Caco-2 (cell line): ENCODE measurements at places on chromosomes 1 and 21. TPM values are rescaled to one million over a fixed set of nuclear protein-coding genes. Genes with fewer than 3 reads are reported as not detected.
A peak's percentile ranks its signal among the peaks of the same experiment; 100 is the strongest.

GRCh38 chr1:113265196-113265595 is 125.1 kb upstream of the MAGI3 start:
- DNase-seq: no peak

DNA sequence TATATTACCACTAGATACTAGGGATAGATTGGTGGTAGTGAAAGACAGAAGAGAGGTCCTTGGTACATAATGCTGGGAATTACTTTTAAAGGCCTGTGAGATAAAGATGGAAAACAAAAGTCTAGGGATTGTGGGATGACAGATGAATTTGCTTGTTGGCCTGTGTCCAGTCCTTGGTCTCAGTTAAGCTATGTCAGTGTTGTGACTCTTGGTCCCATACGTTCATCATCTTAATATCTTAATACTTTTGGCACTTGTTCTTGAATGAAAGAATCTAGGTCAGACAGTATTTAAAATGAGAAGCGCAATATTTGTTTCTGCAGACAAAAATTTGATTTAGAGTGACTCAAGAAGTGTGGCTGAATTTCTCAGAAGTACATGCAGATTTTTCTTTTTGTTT is 7.6 kb downstream of the RPL5 start:
- DNase-seq: no peak

GRCh38 chr1:48790397-48790796 is 13.7 kb upstream of the BEND5 start:
- DNase-seq: no peak

The CNKSR1 gene
- total RNA-seq: 15.6 and 16.1 TPM in 2 replicates

- no peak for DNase-seq
Measured at GRCh38 chr21:42761776-42762335, 108.4 kb downstream of the PDE9A start.

GRCh38 chr1:181149326-181150125 is 61.0 kb downstream of the IER5 start:
- no peak for DNase-seq

GRCh38 chr21:44771896-44772525 is 29.6 kb downstream of the UBE2G2 start:
- DNase-seq: no peak

- no peak for DNase-seq
Measured at GRCh38 chr21:41059871-41060270, 108.1 kb upstream of the BACE2 start.

DNA sequence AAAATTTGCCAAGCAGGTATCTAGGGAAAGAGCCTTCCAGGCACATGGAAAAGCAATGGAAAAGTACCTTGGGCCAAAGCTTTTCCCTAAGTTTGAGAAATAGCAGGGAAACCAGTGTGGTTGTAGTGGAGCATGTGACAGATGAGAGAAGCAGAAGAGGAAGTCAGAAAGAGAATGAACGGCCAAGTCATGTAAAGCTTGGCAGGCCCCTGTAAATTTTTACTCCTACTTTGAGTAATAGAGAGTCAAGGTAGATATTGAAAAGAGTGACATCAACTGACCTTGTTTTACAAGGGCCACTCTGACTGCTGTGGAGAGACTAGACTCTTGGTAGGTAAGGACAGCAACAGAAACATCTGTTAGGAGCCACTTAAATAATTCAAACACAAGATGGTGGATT is 180.9 kb upstream of the PRMT6 start:
- no peak for DNase-seq

The RAVER2 gene
- total RNA-seq: 12.7 and 12.9 TPM in 2 replicates

DNA sequence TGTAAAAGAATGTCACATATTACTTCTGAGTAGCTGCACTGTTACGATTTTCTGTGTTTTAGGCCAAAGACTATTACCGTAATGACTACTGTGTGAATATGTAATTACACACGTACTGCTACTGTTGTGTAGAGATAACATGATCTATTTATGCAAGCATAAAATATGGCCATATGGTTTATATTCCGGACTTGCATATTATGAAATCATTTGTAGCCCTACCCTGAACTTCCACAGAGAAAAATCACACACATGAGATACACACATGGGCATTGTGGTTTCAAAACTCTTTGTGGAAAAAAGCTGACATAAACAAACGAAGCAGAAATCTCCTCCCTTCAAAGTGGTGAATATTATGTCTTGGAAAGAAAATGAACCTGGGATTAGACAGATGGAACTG is 373.0 kb upstream of the ADAMTS5 start:
- DNase-seq: no peak

DNA sequence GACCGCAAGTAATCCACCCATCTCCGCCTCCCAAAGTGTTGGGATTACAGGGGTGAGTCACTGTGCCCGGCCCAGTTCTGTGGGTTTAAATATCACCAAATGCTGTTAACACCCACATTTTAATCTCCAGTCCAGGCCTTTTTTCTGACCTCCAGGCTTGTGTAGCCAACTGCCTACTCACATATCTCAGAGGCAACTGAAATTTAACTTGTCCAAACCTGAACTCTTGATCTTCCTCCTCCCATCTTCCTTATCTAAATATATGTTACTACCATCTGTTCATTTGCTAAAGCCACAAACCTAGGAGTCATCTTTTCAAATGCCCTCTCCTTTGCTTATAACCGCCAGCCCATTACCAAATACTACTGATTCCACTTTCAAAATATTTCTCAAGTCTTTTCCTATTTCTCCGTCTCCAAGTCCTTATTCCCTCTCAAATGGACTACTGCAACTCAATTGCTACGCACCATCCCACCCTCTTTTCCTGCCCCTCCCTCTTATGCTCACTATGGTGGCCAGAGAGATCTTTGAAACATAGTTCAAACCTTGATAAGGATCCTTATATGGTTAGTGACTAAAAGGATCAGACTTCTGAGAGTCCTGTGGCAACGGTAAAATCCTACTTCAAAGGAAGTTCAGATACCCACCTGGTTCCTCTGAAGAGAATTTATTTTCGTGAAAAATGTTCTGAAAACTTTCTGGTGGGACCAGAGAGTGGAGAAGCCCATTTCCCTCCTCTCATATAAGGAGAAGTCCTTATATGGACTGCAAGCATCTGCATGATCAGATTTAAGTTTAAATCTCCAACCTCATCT is 78.5 kb upstream of the CDC42BPA start:
- peak; percentile 74 for DNase-seq

GRCh38 chr1:167054946-167055630 is 35.1 kb downstream of the GPA33 start:
- no peak for DNase-seq

DNA sequence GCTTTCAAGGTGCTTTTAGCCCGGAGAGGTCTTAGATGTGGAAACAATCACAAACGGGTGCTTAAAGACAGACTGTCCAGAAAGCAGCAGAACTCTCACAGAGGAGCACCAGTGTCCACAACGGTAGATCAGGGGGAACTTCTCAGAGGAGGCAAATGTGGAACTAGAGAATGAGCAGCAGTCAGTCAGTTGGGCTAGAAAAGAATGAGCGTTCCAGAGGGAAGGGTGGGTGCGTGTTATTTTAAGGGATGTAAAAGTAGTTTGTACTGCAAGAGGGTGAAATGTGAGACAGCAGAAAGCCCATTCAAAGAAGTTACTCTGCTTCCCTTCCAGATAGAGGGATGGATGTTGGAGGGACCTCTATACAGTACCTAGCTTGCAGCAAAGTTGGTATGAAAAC is 30.9 kb downstream of the RGS5 start:
- DNase-seq: no peak

- DNase-seq: no peak
Measured at GRCh38 chr21:43637530-43638158, 21.6 kb downstream of the HSF2BP start.

- DNase-seq: no peak
Measured at GRCh38 chr21:30479259-30479658, 908 bp downstream of the KRTAP19-1 start.

DNA sequence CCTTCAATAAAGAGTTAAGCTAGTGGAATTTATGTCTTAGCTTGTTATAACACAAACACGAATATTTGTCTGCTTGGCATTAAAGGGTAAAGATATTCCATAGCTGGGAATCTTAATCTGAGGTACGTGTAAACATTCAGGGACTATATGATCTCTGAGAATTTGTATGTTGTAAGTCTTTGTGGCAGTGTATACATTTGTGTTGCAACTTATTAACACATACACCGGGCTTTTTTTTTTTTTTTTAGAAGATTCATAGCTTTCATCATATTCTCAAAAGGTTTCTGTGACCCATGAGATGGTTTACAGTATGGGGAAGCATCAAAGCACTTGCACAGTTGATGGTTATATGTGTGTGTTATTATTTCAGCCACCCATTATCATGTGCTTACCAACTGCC is 3.0 kb downstream of the GGPS1 start:
- DNase-seq: no peak

The VPS26C gene
- 37.9 and 40.5 TPM in 2 replicates for total RNA-seq

The ASH1L gene
- 39.4 and 45.1 TPM in 2 replicates for total RNA-seq

- DNase-seq: no peak
Measured at GRCh38 chr1:94898491-94899385, 28.2 kb downstream of the CNN3 start.

DNA sequence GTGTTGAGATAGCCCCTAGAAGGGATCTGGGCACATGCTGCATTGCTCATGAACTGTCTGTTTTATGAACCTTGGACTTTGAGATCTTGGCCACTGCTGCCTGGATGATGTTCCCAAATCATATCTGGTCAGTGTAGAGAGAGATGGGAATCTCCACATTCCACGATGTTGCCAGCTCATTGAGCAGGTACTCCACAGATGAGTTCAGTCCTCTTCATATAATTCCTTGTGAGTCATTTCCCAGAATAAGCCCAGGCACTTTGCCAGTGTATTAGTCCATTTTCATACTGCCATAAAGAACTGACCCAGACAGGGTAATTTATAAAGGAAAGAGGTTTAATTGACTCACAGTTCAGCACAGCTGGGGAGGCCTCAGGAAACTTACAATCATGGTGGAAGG is 254.0 kb upstream of the RUNX1 start:
- DNase-seq: no peak

GRCh38 chr1:43537423-43538142 is 6.9 kb downstream of the PTPRF start:
- no peak for DNase-seq

The PER3 gene
- total RNA-seq: 24.4 and 27.4 TPM in 2 replicates

The OR6K6 gene
- not detected in 2 replicates for total RNA-seq

DNA sequence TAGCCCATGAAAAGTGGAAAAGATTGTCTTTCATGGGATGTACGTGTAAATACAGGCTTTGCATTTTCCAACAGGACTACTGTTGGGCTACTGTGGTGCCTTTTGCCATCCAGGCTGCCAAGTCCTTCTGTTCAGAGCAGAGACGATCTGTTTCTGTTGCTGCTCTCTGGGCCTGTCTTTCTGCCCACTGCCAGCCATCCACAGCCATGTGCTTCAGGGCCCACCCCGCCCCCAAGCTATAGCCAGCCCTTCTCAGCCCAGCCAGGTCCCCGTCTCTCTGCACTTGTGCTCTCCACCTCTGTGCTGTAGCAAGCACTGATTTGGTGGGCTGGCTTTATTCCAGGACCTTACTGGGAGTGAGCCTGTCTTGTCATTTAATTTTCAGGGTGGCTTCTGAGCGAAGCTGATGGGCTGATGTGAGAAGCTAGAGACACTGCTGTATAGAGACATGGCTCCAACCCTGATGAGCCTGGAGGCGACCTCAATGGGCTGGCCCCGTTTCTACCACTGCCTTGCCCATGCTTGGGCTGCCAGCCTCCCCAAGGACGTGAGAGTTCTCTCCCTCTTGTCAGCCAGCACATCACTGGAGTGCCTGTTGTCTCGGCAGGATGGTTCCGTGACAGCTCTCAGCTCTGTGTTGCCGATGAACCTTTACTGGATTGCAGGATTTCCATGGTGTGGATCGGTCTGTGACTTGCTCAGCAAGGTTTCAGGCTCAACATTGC is 137.8 kb downstream of the PEX14 start:
- DNase-seq: no peak

- no peak for DNase-seq
Measured at GRCh38 chr1:25959611-25960010, 38.3 kb downstream of the PAFAH2 start.

GRCh38 chr1:147752511-147752910 is 7.9 kb downstream of the GJA5 start:
- DNase-seq: no peak

GRCh38 chr1:70656361-70656760 is 245.3 kb downstream of the CTH start:
- DNase-seq: no peak

The S100A12 gene
- total RNA-seq: not detected in 2 replicates

- no peak for DNase-seq
Measured at GRCh38 chr1:160047111-160047991, 15.6 kb upstream of the PIGM start.

- DNase-seq: no peak
Measured at GRCh38 chr1:234776256-234776875, 166.4 kb upstream of the IRF2BP2 start.

- no peak for DNase-seq
Measured at GRCh38 chr1:42952303-42953001, 6.2 kb downstream of the SLC2A1 start.

GRCh38 chr1:92752719-92753118 is 32.2 kb downstream of the EVI5 start:
- no peak for DNase-seq

GRCh38 chr1:55012661-55013060 is 13.9 kb downstream of the BSND start:
- no peak for DNase-seq

The POU3F1 gene
- not detected in 2 replicates for total RNA-seq

DNA sequence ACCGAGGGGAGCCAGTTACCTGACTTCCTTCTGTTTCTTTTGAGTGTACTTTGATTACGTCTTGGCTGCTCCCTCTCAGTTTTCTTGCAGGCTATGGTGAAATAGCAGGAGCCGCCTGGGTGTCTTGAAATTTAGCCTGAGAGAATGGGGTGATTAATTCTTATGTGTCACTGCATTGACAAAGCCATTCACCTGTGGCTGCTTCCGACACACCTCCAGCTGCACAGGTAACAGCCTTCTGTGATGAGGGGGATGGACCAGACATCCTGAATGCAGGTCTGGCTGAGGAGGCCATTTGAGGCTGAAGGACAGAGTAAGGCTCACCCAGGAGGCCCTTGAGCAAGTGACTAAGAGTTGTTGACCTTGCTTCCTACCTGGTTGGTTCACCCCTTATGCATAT is 16.5 kb downstream of the CACNA1E start:
- DNase-seq: no peak

- no peak for DNase-seq
Measured at GRCh38 chr1:207455183-207455754, 1.1 kb downstream of the CR2 start.

- no peak for DNase-seq
Measured at GRCh38 chr1:38004284-38005108, 818 bp downstream of the FHL3 start.

GRCh38 chr1:229803626-229804217 is 177.7 kb downstream of the URB2 start:
- no peak for DNase-seq

DNA sequence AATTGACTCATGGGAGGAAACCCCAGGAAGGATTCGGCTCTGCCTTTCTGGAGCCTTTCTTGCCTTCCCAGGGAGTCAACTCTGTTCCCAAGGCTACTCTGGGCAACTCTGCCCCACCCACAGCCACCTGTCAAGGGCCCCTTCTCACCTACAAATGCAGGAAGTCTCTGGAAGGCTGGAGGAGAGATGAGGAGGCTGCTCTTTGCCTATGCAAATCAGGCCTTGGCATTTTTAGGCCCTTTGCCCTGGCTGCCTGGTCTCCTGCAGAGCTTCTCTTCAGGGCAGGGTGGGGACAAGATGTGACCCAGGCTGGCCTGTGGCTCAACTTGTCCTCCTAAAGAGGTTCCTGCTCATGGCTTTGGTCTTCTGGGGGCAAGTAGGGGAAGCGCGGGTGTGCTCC is 5.4 kb downstream of the SLC6A9 start:
- DNase-seq: no peak

GRCh38 chr1:14598007-14598497 is 433 bp upstream of the KAZN start:
- no peak for DNase-seq

The KIF14 gene
- 11.6 and 12.3 TPM in 2 replicates for total RNA-seq

The IL20 gene
- total RNA-seq: not detected in 2 replicates
